Stimulated activated CD8-positive, alpha-beta memory T cell treated with anti-CD3 and anti-CD28 coated beads, Interleukin-4, amount 100 ng/mL, for 4 hours (primary cell): ENCODE measurements at places on chromosomes 11 and 22.

- DNase-seq = no peak
Observed at GRCh38 chr11:102479733-102480132, 27.2 kb upstream of the TMEM123 start.

DNA sequence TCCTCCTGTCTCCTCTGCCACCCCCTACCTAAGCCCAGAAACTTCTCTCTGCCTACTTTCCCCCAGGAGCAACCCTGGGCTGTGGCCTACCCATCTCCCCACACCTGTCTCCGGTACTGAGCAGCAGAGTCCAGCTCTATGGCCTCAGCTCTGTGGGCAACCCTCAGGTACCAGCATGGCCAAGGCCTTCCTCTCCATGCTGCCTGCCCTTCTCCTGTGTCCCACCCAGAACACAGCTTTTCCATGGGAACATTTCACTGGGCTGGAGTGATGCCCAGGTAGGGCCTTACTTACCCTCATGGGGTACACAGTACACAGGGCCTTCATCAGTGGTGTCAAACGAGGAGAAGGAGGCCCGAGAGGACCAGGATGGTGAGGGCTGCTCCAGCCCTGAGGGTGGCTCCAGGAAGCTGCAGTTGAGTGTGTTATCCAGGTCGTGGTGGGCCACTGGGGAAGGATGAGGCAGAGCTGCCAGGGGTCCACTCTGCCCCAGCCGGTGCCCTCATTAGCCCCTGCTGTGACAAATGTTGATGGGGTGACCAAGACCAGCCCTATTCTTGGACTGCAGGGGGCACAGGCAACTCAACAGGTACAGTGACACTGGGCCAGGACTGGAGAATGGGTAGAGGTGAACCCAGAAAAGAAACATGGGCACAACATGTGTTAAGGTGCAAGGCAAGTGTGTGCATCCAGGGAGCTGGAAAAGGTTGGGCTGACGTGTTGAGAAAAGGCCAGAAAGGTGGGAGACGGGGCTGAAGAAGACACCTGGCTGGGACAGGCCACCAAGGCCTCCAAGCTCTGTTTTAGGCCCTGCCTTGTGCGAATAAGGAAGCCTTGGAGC is 10.3 kb downstream of the SCARF2 start:
- no peak for DNase-seq

- no peak for DNase-seq
Observed at GRCh38 chr22:38109371-38110001, 998 bp downstream of the BAIAP2L2 start.

DNA sequence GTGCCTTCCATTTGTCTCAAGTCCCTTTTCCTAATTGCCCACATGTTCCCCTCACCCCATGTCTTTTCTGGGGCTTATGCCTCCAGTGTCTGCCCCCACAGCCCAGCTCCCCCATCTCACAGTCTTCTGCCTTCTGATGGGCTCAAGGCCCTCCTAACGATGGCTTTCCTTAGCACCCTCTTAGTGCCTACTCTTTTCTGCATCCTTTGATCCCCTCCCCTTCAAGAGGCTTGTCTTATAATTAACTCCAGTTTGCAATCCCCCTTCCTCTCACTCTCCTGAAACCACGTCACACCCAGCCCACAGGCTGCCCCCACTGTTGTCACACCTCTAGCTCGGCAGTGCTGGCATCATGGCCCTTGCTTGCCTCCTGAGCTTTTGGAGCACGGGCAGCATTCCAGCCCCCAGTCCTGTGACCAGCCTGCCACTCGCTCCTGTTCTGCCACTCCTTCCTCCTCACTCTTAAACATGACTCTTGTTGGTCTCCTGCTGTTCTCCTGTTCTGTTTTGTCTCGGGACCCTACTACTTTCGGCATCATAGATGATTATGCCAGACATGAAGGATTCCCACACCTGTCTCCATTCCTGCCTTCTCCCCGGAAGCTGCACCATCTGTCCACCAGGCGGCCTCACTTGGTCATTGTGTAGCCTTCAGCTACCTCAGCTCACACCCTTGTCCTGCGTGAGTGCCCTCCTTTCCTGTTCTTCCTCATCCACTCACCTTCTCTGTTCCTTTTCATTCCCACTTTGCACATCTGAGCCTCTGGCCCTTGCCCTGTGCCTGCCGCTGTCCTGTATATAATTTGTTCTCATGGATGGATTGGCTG is 26.1 kb downstream of the UBE2L3 start:
- no peak for DNase-seq

DNA sequence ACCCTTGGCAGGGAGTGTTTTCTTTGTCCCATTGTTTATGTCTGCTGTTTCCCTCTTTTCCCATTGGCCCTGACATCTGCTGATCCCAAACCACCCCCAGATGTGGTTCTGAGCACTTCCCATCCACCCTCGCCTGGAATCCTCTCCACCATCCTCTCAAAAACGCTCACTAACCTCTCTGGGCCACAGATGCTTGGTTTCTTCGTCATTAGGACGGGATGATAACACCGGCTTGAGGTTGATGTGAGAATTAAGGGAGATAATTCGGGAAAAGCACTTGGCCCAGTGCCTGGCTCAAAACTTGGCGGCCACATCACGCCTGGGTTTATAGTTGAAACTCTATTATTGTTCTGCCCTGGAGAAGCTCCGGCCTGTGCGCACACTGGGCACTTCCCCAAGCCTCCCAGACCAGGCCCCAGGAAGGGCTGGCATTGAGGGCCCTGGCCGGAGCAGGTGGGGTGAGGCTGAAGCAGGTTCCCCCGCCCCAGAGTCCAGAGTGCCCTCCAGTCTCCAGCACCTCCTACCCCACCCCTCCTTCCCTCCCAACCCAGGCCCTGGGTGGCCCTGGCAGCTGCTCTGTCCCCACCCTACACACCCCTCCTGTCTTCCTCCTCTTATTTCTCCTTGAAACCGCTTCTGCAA is 63.7 kb downstream of the CYTH4 start:
- no peak for DNase-seq

DNA sequence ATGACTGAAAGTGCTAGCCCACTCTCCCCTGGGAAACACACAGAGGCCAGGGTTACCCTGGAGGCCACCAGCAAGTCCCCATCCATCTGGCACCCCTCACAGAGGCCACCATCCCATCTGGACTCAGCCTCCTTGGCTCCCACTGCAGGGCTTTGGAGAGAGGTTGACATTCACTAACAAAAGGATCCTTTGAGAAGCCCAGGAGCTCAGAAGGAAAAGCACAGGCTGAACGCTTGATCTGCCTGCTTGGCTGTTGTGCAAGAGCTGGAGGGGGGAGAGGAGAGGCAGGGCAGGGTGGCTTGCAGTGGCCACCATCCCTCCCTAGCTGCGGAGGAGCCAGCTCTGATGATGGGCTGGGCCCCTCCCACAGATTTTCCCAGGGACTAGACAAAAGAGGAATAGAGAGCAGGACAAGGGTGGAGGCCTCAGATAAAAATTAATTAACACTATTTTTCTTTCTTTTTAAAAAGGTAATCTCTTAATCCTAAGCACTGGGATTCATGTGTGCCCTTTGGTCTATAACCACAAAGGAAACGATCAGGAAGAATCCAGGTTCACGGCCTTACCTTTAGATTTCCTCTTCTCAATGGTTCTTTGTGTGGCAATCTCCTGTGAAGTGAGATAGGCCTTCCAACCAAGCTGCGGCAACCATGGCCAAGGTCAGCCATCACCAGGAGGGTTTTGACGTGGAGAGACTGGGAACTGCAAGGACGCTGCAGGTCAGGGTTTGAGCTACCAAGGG is 154.7 kb downstream of the BARX2 start:
- no peak for DNase-seq

DNA sequence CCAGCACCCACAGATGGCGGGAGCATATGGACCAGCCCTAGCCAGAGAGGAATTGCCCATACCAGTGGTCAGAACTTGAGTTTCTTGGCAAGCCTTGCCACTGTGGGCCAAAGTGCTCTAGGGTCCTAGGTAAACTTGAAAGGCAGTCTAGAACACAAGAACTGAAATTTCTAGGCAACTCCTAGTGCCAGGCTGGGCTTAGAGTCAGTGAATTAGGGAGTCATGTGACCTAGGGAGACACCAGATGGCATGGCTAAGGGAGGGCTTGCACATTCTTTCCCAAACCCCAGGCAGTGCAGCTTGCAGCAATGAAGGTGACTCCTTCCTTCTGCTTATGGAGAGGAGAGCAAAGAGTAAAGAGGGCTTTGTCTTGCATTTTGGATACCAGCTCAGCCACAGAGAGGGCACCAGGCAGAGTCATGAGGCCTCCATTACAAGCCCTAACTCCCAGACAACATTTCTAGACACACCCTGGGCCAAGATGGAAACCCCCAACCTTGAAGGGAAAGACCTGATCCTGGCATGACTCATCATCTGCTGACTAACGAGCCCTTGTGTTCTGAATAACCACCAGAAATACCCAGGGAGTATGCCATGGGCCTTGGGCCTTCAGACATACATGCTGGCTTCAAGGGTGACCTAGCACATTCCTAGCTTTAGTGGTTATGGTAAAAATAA is 19.2 kb upstream of the OR56A3 start:
- no peak for DNase-seq

- no peak for DNase-seq
Observed at GRCh38 chr22:30969532-30970355, 679 bp downstream of the TUG1 start.

DNA sequence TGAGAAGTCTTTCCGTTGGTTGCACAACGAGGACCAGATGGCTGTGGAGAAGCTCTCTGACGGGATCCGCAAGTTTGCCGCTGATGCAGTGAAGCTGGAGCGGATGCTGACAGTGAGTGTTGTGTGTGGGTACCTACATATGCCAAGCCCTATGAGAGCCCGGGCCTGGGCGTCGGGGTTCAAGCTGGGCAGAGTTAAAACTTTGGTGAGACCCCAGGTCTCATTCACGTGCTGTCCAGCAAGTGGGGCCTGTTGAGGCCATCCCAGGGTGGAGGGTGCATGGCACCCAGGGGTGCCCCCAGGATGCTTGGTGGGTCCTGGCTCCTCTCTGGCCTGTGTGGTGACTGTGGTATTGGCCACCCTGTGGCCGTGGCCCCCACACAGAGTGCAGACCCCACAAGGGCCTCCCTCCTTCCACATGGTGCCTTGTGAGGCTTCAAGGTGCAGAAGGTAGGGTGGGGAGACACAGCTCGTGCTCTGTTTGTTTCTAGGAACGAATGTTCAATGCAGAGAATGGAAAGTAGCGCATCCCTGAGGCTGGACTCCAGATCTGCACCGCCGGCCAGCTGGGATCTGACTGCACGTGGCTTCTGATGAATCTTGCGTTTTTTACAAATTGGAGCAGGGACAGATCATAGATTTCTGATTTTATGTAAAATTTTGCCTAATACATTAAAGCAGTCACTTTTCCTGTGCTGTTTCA is 12.8 kb downstream of the GATD1 start:
- DNase-seq = no peak

DNA sequence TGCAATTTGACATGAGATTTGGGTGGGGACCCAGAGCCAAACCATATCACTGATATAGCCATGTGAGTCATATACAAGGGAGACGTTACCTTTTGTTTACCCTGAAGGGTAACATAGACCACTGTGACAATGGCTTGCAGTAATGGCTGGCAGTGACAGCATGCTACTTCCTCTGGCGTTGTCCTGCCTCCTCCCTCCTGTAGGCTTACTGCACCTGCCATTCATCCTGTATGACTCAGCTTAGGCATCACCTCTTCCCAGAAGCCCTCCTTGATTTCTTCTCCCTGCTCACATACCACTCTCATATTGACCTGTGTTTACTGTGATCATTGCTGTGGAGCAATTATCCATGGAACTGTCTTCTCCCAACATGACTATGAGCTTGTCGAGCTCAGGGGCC is 12.0 kb upstream of the PVALB start:
- no peak for DNase-seq

DNA sequence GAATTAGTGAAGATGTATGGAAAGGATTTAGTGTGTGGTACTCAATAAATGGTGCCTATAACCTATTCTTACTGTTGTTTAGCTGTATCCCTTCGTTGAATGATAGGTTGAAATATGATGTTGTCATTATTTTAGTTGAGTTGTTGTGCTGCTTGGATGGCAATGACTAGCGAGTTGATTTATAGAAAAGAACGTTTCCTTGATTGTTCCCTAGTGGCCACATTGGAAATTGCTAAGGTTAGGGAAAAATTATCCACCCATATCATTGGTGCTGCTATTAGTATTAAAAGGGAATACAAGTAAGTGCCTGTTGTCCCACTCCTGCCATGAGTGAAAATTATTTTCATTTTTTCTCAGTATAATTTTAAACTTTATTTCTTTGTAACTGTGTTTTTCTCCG is 14.5 kb downstream of the EMSY start:
- no peak for DNase-seq

DNA sequence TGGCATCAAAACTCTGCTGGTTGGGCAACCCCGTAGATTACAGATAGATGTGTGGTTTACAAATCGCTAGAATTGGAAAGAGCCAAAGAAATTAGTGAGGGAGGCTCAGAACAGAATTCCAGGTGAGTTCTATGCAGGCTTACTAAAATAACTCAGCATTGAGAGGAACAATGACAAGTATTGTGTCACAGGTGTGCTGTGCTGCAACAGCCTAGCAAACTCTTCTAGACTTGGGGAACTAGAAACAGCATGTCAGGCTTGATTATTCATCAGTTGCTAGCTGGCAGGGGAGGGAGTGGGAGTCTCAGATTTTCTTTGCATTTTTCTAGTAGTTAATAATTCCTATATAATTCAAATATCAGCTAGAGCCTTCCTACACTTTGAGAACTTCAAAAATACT is 26.3 kb upstream of the RASD2 start:
- no peak for DNase-seq

GRCh38 chr11:47980907-47981621 is 705 bp downstream of the PTPRJ start:
- DNase-seq = no peak

- DNase-seq = no peak
Observed at GRCh38 chr11:43988040-43988817, 45.8 kb downstream of the C11orf96 start.

GRCh38 chr22:48748113-48748859 is 1079.4 kb downstream of the BRD1 start:
- DNase-seq = no peak
